ENCODE measurements at places on chromosomes 6 and 20.

- DNase-seq: no peak
Measured at GRCh38 chr20:38441916-38442315, 6.8 kb upstream of the SNHG17 start.

- no peak for DNase-seq
Measured at GRCh38 chr6:105099371-105099770, 80.4 kb downstream of the POPDC3 start.

GRCh38 chr6:68196645-68197044 lies 438.4 kb upstream of the ADGRB3 start:
- no peak for DNase-seq

- no peak for DNase-seq
Measured at GRCh38 chr6:72711731-72712130, 89.9 kb downstream of the KCNQ5 start.

GRCh38 chr6:115583290-115583689 lies 477.4 kb downstream of the FRK start:
- DNase-seq: no peak

DNA sequence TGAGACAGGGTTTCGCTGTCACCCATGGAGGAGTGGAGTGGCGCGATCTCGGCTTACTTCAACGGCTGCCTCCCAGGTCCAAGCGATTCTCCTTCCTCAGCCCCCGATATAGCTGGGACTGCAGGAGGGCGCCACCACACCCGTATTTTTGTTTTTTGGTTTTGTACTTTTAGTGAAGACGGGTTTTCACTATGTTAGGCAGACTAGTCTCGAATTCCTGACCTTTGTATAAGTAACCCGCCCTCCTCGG lies 115.4 kb upstream of the BTN3A2 start:
- DNase-seq: no peak

GRCh38 chr6:138004430-138005287 lies 102.6 kb downstream of the PERP start:
- DNase-seq: no peak

DNA sequence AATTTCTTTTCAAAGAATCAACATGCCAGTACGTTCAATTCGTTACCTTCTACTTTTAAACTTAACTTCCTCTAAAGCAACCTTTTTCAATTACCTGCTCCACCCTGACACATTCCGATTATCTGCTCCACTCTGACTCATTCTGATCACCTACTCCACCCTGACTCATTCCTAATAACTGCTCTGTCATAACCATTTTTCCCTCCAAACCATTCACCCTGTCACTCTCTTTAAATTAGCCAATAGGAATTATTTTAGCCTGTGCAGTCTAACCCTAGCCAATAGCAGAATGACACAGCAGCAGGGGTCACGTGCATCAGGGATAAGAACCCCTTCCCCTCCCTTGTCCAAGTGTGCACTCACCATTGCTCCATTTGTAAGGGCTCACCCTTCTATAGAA lies 557.4 kb upstream of the EYS start:
- no peak for DNase-seq

DNA sequence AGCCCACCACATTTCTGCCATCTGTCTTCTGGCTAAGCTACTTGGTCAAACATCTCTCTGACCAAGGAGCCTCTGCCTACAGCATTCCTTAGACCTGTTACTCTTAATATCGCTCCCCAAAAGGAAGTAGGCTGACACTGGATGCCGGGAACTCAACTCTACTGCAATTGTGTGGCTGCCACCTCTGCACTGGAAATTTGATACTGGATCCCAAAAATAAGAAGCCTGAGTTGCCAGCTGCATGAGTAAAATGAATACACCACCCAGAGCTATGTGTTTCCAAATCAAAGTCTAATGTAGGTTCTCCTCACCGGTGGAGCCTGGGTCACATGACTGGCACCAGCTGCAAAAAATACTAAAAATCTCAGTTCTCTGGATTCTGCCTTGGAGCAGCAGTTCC lies 36.9 kb downstream of the UNC5CL start:
- no peak for DNase-seq

DNA sequence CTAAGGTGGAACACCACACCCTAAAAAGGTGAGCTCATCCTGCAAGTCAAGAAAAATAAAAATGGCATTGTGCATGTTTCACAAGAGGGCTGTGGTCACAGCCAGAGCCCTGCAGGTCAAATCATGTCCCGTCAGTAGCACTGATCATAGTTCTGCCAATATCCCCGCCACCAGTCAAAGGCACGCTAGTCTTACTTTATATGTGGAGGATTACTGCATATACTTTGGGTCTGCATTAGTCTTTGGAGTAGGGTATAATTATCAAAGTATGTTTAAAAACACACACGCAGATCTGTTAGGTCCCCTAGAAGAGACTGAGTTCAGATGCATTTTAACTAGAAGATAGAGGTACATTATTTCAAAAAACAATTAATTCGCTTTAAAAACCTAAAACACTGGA lies 1.8 kb downstream of the PERP start:
- DNase-seq: no peak

DNA sequence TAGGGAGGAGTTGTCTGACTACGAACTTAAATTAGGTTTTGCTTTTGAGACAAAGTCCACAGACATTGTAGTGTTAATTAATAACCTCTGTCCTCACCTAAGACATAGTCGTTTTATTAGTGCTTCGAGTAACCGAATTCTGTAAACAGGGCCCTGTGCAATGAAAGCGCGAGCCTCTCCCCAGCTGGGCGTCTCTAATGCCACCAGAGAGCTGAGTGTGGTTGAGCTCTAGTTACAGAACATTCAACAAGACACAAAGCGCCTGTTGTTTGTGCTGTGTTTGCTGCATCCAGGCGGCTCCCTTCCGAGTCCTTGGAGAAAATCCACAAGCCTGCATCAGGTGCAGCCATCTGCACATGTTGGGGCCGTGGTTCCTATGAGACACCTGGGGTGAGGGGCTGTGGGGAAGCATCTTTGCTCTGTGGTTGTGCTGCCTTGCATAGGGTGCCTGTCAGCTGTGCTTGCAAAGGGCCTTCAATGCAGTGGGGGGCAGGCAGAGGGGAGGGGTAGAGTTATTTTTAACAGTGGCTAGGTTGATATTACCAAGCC lies 63.9 kb downstream of the CD164 start:
- no peak for DNase-seq

- DNase-seq: no peak
Measured at GRCh38 chr6:67129780-67130179, 1422.8 kb upstream of the EYS start.

- DNase-seq: no peak
Measured at GRCh38 chr6:14440940-14441781, 323.6 kb downstream of the CD83 start.

DNA sequence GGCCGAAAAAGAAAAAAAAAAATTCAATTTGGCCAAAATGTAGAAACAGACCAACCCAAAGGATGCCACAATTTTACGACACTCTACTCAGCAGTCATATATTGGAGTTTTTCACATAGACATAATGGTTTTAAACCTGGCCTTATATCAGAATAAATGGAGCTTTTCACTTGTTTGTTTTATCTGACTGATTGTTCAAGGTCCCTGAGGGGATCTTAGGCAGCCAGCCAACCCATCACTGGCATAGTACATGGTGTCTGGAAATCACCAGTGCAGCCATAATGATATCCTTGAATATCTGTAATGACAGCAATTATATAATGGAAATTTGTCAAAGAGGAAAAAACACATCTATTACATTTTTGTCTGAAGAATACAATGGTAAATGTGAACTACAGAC lies 96.9 kb downstream of the PRSS35 start:
- no peak for DNase-seq

DNA sequence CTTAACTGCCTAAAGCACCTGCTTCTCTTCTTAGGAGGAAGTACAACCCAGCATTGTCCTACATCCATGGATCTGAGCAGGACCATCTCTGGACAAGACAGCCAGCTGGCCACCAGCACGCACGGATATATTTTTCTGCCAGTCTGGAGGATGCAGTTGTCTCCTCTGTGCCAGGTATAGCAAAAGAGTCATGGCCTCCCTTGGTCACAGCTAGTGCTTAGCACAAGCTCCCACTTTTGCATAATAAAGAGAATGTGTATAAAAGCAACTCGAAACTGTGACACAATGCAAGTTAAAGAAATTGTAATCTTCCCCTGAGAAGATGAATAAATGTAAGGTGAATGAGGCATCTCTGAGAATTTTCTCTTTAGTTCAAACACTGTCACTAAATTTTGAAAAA lies 267.8 kb upstream of the MANEA start:
- DNase-seq: no peak

DNA sequence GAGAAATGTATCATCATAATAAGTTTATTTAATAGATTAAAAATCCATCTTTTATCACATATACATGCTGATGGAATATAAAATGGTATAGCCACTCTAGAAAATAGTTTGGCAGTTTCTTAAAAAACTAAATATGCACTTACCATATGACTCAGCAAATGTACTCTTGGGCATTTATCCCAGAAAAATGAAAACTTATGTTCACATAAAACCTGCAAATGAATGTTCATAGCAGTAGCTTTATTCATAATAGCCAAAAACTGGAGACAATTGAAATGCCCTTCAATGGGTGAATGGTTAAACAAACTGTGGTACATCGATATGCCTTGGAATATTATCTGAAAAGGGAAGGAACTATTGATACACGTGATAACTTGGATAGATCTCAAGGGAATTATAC lies 6.4 kb upstream of the NCOA7 start:
- no peak for DNase-seq

- no peak for DNase-seq
Measured at GRCh38 chr6:20175810-20176410, 36.4 kb downstream of the MBOAT1 start.

GRCh38 chr6:38273325-38273724 lies 366.4 kb downstream of the BTBD9 start:
- DNase-seq: no peak

All from left cardiac atrium (tissue), 4 donors.